ENCODE measurements at places on chromosomes 6 and 20.

DNA sequence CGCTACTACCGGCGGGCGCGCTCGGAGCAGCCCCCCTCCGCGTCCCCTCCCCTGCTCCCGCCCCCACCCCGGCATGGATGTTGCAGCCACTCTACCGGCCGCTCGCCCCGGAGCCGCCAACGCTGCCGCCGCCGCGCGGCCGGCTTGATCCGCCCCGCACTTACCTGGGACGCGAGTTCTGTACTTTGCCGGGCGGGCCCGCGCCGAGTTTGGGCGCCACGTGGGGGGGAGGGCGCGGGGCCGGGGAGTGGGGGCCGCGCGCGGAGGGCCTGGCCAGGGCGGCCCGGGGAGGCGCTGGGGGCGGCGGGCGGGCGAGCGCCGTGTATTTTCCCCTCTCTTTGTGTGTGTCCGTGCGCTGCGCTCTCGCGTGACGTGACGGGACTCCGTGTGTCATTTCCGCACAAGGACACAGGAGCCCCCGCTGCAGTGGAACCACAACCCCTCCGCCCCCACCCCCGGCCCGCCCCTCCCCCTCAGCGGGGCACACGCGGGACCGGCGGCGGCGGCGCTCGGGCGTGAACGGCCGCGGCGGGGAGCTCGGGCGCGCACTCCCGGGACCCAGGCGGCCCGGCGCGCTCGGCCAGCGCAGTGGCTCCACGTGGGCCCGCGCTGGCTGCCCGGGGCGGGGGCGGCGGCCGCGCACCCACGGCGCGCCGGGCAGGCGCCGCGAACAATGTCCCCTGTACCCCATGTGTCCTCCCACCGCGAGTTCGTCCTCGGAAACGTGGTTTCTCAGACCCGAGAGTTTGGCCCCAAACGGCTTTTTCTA is at the start of gene BEND3:
BEND3 (minus strand) TSS at position 590 of the 769 bp plus-strand sequence. CDS start 16,230 bp downstream, outside the sequence.
- no peak for DNase-seq

DNA sequence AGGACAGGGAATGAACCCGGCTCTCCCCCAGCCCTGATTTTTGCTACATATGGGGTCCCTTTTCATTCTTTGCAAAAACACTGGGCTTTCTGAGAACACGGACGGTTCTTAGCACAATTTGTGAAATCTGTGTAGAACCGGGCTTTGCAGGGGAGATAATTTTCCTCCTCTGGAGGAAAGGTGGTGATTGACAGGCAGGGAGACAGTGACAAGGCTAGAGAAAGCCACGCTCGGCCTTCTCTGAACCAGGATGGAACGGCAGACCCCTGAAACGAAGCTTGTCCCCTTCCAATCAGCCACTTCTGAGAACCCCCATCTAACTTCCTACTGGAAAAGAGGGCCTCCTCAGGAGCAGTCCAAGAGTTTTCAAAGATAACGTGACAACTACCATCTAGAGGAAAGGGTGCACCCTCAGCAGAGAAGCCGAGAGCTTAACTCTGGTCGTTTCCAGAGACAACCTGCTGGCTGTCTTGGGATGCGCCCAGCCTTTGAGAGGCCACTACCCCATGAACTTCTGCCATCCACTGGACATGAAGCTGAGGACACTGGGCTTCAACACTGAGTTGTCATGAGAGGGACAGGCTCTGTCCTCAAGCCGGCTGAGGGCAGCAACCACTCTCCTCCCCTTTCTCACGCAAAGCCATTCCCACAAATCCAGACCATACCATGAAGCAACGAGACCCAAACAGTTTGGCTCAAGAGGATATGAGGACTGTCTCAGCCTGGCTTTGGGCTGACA is 28.8 kb upstream of the ZBP1 start:
- DNase-seq: no peak

DNA sequence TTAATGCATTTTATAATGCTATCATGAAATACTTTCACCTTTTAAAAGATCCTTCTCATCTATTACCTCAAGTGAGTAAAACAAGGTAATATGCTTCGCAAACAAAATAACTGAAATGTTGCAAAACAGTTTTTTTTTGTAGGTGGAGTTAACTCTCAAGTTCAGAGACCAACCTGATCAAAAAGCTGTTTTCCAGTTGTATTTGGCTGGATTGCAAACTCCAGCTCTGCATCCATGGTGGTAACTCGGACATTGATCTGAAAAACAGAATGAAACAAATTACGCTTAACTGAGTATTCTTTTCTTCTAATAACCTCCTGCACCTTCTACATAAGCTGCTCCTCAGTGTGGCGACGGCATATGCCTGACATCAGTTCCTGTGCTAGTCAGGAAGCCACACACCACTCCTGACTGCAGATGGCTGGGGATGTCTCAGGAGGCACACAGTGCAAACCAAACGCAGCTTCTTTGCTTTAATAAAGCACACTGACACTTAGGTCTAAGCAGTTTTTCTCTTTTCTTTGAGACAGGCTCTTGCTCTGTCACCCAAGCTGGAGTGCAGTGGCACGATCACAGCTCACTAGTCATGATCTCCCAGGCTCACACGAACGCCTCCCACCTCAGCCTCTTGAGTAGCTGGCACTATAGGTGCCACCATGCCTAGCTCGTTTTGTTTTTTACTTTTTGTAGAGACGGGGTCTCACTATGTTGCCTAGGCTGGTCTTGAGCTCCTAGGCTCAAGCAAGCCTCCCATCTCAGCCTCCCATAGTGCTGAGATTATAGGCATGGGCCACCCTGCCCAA is 29.9 kb downstream of the EZR start:
- no peak for DNase-seq

- DNase-seq: no peak
These were observed 224.9 kb upstream of the QKI start for GRCh38 chr6:163189609-163190008.

DNA sequence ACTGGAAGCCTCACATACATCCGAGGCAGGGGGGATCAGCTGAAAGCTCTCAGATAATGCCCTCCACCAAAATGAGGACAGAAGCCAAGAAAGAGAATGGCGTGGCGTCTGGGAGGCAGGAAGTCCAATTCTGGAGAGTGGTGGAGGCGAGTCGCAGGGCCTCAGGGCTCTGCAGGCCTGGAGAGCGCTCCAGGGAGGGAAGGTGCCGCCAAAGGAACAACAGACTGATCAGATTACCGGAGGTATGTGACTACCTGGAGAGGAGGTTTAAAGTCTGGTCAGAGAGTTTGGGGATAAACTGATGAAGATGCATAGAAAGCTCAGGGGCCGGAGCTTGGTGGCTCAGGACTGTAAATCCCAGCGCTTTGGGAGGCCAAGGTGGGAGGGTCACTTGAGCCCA is 11.2 kb upstream of the IP6K3 start:
- DNase-seq: no peak

DNA sequence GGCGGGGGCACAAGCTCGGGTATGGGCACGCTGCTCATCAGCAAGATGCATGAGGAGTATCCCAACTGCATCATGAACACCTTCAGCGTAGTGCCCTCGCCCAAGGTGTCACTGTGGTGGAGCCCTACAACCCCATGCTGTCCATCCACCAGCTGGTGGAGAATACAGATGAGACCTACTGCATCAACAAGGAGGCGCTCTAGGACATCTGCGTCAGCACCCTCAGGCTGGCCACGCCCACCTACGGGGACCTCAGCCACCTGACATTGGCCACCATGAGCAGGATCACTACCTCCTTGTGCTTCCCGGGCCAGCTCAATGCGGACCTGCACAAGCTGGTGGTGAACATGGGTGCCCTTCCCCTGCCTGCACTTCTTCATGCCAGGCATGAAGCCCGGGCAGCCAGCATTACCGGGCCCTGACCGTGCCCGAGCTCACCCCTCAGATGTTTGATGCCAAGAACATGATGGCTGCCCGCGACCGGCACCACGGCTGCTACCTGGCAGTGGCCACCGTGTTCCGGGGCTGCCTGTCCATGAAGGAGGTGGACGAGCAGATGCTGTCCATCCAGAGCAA is 12.8 kb downstream of the GABRR2 start:
- DNase-seq: no peak

- no peak for DNase-seq
These were observed 265.0 kb upstream of the MARCKS start for GRCh38 chr6:113591896-113592827.

DNA sequence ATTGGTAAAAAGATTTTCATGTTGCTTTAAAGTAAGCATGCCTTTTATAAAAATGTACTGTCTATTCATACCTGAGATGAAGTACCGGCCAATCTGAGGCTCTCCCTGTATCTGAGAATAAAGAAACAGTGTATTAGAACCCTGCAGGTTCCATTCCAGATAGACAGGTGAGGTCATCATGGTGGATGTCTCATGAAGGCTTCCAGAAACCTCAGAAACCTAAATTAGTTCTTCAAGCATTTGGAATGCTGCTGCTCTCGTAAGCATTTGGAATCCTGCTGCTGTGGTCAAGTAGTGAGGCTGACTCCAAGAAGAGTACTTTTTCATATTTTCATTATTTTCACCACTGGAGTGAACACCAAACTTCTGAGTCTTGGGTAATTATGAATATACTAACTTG is 642.3 kb downstream of the MAFB start:
- no peak for DNase-seq

DNA sequence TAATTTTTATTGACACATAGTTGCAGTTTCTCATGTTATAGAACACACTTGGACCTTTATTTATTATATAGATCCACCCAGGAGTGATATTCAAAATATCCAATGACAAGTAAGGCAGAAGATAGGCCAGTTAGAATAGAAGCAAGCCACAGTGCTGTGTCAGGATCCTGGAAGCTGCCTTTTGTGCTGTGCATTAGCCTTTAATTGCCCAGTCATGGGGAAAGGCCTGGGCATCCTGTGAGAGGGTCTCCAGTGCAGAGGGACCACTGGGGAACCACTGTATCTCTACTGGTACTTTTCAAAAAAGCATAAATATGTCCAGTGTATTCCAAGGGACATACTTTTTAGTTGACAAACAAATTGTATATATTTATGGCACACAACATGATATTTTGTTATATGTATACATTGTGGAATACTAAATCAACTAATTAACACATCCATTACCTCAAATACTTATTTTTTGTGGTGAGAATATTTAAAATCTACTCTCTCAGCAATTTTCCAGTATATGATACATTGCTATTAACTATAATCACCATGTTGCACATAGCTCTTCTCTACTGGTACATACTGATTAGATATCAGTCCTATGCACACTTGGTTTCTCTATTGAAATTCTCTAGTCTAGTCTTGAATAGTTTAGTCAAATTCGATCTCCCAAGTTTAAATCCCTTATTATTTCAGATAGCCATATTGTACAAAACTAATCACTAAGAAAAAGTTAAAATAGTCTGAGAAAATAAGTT is 59.5 kb downstream of the CDC40 start:
- DNase-seq: no peak

- DNase-seq: no peak
These were observed 175.3 kb upstream of the CST7 start for GRCh38 chr20:24773751-24774201.

- DNase-seq: no peak
These were observed 63.1 kb downstream of the ISM1 start for GRCh38 chr20:13283869-13284829.

DNA sequence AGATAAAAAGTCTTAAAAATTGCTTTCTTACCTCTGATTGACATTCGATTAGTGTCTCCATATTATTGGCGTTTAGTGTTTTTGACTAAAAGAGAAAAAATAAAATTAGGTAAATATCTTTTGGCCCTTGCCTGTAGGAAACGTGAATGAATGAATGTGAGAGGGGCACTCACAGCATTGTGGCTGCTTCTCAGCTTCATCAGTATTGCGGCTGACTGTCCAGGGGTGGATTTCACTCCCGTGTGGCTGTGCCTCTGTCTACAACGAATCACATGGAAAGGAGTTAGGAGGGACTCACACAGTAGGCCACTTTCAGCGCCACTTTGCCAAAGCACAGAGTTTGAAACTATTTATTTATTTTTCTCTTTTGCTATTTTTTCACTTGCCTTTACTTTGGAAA is 844 bp downstream of the TAGAP start:
- DNase-seq: no peak

GRCh38 chr20:60713396-60713795 is 538.7 kb upstream of the CDH4 start:
- no peak for DNase-seq

GRCh38 chr20:2254333-2254732 is 41.5 kb upstream of the TGM3 start:
- no peak for DNase-seq

- peak; percentile 83 for DNase-seq
These were observed 94.2 kb upstream of the KCNK16 start for GRCh38 chr6:39416728-39417127.

DNA sequence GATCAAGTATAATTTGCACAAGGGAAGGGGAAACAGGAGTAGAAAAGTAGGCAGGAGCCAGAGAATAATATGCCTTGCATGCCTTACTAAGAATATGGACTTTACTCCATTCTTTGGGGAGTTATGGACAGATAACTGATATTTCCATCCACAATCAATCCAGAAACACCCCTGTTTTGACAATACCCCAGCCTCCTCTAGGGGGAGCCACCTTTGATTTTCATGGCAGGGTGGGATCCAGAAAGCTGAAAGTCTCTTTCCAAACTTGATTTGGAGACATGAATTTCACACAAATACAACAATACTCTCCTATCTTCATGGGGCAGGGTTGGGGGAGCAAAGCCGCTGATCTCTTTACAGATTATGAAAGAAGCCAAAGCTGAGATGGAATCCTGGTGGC is 404.1 kb downstream of the FOXA2 start:
- DNase-seq: no peak

DNA sequence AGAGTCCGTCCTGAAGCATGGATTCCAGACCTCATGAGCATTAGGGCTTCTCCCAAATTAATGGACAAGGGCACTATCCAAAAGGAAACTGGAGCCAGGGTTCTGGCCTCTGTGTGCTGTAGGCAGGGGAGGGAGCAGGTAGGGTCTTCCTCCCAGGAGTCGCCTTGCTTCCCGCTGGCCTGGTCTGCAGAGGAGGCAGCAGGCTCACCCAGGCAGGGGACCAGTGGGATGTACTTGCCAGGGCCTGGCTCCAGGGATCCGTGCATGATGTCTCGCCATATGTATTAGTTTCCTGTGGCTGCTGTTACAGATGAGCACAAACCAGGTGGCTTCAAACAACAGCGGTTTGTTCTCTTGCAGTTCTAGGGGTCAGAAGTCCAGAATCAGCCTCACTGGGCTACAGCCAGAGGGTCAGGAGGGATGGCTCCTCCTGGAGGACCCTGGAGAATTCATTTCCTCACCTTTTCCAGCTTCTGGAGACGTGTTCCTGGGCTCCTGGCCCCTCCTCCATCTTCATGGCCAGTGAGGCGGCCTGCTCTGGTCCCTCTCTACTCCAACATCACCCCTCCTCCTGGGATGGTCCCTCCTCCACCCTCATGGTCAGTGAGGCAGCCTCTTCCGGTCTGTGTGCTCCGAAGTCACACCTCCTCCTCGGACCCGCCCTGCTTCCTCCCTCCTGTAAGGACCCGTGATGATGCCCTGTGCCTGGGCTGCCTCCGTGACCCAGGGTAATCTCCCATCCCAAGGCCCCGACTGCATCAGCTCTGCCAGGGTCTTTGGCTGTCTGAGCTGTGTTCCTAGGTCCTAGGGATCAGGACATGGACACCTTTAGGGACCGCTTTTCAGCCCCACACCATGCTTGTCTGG is 329.1 kb downstream of the CDH4 start:
- no peak for DNase-seq

- DNase-seq: peak; percentile 66
These were observed 44.9 kb downstream of the SNAI1 start for GRCh38 chr20:50027611-50028105.

- DNase-seq: no peak
These were observed 2.1 kb downstream of the DEF6 start for GRCh38 chr6:35299674-35300073.
